ENCODE measurements at places on chromosomes 12 and 14.

- DNase-seq = no peak
Observed at GRCh38 chr12:24947541-24948419, 1.1 kb downstream of the BCAT1 start.

DNA sequence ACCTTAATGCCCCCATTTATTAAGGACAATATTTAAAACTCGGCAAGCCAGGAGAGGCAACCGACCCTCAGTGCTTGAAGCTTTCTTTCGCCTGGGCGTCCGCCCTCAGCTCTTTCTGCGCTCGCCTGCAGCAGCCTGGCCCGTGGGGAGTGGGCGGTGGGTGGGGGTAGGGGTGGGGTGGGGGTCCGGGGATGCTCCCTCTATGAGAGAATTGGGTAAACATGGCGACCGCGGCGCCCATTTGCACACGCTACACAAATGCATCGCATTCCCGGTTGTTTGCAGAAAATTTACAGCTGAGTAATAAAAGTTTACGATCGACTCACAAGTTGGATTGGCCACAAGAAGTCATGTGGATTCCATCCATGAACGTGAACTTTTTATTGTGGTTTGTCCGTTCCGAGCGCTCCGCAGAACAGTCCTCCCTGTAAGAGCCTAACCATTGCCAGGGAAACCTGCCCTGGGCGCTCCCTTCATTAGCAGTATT lies 7.7 kb downstream of the HOXC8 start:
- peak; percentile 92 for DNase-seq

DNA sequence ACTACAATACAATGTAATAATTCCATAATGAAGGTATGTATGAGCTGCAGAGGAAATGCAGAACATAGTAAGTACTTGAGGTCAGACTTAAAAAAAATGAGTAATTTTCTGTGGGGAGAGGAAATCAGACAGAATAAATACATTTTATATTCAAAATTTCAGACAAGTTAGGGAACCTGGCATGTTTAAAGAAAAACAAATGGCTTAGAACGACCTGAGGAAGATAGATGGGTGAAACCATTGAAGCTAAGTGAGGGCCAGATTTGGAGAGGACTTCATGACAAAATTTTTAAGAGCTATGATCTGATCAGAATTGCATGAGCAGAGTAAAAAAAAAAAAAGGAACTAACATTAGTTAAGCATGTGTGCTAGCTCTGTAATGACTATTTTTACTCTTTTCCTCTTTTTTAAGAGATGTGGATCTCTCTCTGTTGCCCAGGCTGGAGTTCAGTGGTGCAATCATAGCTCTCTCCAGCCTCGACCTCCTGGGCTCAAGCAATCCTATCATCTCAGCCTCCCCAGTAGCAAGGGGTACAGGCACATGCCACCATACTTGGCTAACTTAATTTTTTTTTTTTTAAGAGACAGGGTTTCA lies 157.6 kb upstream of the PDE3A start:
- no peak for DNase-seq

- DNase-seq = peak; percentile 69
Observed at GRCh38 chr14:95250140-95250769, 69.5 kb downstream of the CLMN start.

DNA sequence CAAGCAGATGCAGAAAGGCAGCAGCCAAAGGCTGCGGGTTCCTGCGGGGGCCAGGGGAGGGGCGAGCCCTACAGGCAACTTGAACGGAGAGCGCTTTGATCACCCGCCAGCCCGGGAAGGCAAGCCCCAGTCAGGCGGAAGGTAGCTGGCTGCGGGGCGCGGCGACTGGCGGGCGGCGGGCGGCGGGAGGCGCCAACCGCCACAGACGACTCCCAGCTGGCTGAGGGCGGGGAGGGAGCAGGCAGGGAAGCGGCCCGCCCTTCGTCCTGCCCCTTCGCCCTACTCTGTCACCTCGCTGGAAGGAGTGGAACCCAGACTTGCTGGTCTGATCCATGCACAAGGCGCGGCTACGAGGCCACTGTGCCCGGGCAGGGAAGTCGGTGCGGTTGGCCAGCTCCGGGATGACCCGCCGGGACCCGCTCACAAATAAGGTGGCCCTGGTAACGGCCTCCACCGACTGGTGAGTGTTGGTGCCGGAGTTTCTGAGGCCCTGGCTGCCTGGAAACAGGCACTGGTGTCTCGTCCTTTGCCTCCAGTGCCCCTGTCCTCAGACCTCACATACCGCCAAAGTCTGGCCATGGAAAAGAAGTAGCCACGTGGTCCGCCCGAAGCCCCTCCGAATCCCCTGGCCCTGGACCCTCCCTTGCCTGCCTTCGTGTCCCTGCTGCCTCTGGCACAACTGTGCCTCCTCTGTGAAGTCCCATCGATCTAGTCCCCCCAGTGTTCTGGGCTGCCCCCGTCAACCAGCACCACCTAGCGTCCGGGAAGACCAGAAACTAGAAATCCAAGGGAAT lies 15.4 kb upstream of the CARMIL3 start:
- peak; percentile 45 for DNase-seq

DNA sequence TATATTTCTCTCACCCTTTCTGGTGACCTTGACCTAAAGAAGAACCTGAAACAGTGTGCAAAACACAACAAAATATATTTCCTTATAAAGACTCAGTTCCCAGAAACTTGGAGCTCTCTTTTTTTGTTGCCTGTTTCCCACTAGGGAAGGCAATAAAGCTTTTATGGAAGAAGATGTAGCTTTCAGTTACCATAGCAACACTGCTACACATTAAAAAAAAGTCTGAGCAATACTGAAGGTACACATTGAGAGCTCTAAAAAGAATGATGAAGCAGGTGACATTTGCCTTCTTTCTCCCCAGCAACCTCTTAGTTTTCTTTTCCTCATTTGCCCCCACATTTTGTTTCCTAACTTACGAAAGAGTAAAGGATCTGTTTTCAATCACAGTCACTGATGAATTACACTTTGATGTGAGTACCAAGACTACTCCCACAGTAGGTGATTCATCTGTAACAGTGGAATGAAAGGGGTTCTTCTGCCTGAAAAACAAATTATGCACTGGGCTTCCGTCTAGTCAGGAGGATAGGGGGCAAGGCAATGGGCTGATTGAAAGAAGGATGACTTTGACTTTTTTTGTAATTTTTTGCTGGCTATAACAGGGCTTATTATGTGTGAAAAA lies 1.1 kb upstream of the CATSPERB start:
- DNase-seq = peak; percentile 56

DNA sequence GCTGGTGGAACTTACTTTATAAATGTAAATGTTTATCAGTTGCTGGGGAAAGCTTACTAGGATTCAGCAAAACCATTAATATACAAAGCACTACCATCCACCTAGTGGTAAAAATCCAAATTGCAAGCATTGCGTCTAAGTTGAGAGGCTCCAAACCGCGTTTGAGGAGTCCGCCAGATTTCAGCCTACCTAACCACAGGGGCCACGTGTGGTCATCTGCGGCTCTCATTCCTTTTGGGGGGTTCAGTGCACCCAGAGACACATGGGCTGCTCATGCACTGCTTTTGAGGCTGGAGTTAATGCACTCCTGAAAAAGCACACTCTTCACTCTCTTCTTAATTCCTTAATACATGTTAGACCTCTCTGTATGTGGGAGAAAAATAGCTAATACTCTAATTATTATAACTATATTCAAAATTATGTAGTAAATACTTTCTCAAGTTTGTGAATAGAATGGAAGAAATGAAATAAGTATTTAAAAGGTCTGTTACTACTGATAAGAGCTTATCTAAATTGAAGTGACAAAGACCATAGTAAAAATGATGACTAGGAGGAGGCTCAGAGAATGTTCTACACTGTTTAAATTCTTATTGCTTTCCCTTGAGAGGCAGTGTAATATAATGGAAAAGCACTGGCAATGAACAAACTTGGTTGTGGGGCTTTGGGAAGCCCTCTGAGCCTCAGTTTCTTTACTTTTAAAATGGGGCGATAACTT lies 41.4 kb upstream of the MANSC4 start:
- DNase-seq = peak; percentile 80

- no peak for DNase-seq
Observed at GRCh38 chr12:109524466-109525278, 47.2 kb downstream of the UBE3B start.

DNA sequence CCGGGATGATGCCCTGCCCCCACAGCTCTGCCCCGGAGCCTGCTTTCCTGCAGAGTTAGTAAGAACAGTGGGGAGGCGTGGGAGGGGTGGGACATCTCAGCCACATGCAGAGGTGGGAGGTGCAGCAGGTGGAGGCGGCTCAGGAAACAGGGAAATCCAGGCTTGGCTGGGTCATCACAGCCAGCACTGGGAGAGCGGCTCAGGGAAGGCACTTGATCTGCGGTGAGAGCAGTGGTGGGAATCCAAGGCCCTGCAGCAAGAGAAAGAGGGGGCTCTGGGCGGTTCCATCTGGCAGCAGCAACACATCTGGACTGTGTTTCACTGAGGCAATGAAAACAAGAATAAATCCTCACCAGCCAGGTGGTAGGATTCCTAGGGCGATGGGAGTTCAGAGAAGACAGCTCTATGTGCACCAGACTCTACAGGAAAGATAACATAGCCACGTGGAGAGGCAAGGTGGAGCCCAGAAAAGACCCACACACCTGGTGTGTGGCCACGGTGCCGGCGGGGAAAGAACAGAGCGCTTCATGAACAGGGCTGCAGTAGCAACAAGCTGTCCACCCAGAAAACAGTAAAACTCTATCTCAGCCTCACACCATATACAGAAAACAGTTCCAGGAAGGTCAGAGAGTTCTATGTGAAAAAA lies 57.6 kb downstream of the CCDC85C start:
- DNase-seq = no peak

- DNase-seq = no peak
Observed at GRCh38 chr12:83225806-83226205, 539.1 kb downstream of the TMTC2 start.

DNA sequence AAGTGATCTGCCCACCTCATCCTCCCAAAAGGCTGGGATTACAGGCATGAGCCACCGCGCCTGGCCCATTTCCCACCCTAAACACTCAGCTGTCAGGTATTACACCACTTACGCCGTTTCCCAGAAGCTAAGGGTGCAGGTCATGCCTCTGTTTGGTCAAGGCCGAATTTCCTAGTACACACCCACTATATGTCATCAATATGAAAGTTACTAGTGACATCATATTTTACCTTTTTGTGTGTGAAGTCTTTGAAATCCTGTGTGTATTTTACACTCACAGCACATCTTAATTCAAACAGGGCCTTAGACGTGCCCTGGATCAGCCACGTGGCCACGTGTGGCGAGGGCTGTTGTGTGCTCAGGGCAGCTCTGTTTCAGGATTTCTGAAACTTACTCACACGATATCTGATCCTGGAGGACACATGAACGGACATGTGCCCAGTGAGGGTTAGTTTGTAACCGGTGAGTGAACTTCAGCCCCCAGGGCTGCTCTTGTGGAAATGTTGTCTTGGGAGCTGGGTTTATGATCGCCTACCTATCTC lies 51.8 kb downstream of the GLT1D1 start:
- no peak for DNase-seq

DNA sequence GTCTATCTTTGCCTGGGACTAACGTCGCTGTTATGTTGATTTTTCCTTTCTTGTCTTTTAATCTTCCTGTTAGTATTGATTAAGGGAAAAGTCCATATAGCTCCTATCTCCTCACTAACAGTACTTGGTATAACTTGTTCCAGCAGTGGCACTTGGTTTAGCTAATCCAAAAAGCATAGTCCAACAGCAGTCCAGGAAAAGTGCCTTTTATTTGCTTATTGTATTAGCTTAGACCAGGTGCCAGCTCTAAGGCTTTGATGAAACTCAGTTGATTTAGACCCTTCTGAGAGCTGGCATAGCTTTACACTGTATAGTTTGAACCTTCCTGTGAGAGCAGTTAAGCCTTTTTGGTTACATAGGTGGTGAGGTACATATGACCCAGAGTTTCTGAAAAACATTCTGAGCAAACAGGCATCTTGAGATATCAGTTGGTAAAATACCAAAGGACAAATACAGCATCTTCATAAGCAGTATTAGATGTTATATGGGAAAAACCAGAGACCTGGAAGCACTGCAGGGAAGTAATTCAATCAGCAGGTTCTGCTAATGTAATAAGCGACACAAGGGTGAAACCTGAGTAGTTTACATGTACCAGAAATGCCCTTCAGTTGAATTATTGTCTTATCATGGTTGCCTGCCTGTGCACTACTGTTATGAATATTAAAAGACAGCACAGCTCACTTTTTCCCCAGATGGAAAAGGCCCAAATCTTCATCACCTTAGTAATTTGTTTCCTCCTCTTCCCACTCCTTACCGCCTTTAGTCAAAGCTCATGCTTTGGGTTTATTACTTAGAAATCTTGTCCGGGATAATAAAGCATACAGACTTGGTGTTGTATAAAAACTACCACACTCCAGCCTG lies 13.0 kb downstream of the PELI2 start:
- no peak for DNase-seq

GRCh38 chr12:26011099-26011498 lies 52.6 kb downstream of the RASSF8 start:
- DNase-seq = peak; percentile 42

- DNase-seq = no peak
Observed at GRCh38 chr14:99346470-99347080, 74.6 kb upstream of the BCL11B start.

GRCh38 chr14:87874676-87875075 lies 118.3 kb downstream of the GALC start:
- peak; percentile 48 for DNase-seq

GRCh38 chr12:111221062-111222026 lies 147.6 kb downstream of the PHETA1 start:
- DNase-seq = no peak

- no peak for DNase-seq
Observed at GRCh38 chr12:103751171-103751570, 89.9 kb downstream of the NT5DC3 start.

DNA sequence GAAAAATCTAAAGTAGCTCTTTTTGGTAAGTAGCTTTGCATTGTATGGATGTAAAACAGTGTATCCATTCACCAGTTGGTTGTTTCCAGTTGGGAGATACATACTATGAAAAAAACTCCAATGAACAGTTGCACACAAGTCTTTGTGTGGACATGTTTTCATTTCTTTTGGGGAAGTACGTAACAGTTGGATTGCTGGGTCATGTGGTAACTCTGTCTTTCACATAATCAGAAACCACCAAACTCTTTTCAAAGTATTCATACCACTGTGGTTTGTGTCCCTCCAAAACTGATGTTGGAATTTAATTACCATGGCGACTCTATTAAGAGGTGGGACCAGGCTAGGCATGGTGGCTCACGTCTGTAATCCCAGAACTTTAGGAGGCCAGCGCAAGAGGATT lies 58.9 kb upstream of the RESF1 start:
- DNase-seq = peak; percentile 9

GRCh38 chr12:15662983-15663659 lies 126.1 kb downstream of the EPS8 start:
- DNase-seq = no peak

- peak; percentile 58 for DNase-seq
Observed at GRCh38 chr14:81625343-81625742, 91.7 kb upstream of the SEL1L start.

GRCh38 chr12:90250042-90250441 lies 541.4 kb upstream of the ATP2B1 start:
- no peak for DNase-seq

- DNase-seq = no peak
Observed at GRCh38 chr14:82411298-82411697, 877.6 kb upstream of the SEL1L start.

GRCh38 chr12:131612092-131612755 lies 98.7 kb upstream of the SFSWAP start:
- no peak for DNase-seq

All from renal cortical epithelial cell (primary cell).